ENCODE measurements at places on chromosomes 1 and 21.

DNA sequence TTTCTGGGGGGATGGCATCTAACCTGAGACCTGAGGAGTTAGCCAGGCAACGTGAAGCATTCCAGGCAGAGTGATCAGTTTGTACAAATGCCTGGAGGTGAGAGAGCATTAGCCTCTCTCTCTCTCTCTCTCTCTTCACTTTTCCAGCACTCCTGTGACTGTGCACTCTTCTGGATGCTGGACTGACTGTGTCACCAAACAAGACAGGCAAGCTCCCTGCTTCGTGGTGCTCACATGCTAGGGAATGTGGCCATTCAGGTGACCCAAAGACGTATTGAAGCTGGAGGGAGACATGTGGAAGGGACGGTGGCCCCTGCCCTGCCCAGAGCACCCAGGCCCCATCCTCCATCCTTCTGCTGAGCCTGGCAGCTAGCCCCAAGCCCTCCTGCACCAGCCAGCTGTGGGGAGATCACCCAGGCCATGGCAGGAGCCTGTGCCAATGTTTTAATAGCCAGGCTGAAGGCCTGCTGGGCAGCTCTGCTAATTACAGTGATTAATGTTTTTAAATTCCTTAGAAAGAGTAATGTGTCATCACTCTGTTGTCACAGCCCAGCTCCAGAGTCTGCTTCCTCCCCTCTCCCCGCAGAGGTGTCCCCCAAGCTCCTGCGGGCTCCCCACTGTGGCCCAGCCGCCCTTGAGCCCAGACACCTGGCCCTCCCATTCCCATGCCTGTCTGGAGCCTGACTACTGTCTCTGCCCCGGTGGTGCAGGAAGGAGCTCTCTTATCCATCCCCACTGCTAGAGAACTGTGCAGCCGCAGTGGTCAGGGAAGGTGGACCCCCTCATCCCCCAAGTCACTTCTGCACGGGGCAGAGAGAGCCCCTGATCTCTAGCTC is 48.9 kb downstream of the UBIAD1 start:
- DNase-seq, result no peak

DNA sequence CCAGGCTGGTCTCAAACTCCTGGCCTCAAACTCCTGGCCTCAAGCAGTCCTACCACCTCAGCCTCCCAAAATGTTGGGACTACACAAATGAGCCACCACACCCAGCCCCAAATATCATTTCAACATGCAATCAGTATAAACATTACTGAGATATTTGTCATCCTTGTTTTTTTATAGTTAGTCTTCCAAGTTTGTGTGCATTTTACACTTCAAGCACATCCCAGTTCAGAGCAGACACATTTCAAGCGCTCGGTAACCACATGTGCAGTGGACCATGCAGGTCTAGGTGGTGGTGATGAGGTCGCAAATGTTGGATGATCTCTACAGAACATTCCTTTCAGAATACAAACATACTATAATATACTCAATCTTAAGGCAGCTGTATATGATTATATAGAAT is 23.8 kb upstream of the APP start:
- DNase-seq, result no peak

DNA sequence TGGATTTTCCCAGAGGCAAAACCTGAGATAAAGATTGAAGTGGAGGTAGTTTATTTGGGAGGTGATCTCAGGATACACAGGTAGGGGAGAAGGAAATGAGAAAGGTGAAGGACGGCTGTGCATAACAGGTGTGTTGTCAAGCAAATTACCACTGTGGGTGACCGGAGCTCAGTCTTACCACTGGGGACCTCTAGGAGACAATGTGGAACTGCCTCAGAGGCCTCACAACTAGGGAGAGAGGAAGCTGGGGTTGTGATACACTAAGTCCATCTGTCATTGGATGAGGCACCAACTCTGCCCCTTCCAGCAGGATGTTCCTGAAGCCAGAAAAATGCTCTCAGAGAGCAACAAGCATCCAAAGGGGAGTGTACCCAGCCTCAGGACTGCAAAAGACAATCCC is 32.6 kb downstream of the GRIK3 start:
- no peak for DNase-seq

DNA sequence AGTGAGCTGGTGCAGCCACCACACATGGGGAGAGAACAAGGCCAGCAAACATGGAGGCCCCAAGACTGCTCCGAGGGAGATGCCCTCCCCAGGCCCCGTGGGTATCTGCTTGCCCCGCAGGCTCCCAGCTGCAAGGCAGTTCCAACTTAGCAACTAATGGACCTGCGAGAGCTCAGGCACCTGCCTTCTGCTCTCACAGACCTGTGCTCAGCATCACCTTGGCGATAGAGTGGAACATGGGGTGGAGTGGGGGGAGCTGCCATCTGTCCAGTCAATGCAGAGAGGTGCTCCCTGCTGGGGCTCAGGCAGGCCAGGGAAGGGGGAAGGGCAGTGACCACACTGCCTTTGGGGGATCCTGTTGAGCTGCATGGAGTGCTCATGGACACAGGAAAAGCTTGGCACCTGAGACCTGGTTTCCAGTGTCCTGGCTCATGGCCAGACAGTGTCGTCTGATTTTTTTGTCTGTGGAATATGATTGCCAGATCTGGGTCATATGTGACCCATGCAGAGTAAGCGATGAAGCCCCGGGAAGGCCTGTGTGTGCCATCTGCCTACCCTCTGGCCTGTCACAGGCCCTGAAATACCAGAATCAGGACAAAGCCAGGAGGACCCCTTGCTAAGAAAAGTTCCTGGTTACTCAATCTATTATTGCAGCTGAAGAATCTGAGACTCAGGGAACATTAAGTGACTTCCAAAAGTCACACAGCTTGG is 39.9 kb upstream of the TENT5C start:
- DNase-seq, result no peak

- no peak for DNase-seq
Observed at GRCh38 chr1:163035446-163036249, 33.5 kb upstream of the RGS4 start.

- DNase-seq, result no peak
Observed at GRCh38 chr1:48684381-48684780, 92.3 kb downstream of the BEND5 start.

- no peak for DNase-seq
Observed at GRCh38 chr21:39529026-39529425, 77.3 kb downstream of the SH3BGR start.

DNA sequence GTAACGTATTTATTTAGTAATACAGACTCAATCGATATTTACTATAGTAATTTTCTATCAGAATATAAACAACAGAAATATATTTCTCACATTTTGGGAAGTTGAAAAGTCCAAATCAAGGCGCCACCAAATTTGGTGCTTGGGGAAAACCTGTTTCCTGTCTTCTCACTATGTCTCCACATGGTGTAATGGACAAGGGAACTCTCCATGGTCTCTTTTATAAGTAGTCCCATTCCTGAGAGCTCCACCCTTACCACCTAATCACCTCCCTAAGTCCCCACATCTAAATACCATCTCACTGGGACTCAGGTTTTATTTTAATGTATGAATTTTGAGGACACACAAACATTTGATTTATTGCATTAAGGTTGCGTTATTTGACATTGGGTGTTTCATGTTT is 848.0 kb downstream of the LTN1 start:
- no peak for DNase-seq

- DNase-seq, result no peak
Observed at GRCh38 chr1:151944126-151944856, 35.0 kb upstream of the THEM4 start.

- DNase-seq, result no peak
Observed at GRCh38 chr1:36007741-36008140, 76.2 kb upstream of the TEKT2 start.

GRCh38 chr1:94629259-94630181 is 88.0 kb upstream of the F3 start:
- no peak for DNase-seq

DNA sequence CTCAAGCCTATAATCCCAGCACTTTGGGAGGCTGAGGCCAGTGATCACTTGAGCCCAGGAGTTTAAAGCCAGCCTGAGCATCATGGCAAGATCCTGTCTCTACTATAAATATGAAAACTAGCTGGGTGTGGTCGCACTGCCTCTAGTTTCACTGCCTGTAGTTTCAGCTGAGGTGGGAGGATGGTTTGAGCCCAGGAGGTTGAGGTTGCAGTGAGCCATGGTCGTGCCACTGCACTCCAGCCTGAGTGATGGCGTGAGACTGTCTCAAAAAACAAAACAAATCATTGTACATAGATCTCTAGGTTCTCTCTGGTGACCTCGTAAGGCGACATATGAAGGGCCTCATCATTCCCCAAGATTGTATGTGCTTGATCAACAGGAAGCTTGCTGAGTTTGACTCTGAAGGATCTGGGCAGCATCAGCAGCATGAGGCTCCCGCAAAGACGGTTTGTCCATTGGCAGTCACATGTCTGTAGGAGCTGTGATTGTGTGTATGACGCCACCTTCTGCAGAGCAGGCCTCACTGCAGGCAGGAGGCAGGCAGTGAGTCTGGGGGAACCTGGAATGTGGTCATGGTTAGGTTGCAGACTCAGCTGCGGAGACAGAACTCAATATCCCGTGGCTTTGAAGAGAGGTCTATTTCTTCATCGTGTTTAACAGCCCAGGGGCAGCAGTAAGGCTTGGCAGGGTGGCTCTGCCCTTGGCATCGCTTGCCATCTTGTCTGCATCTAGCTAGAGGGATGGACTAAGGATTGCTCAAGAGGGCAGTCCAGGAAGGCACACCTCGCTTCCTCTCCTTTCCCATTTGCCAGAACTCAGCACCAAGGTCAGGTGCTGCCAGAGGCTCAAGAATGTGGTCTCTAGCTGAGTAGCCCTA is 14.0 kb downstream of the ATP5PO start:
- peak; percentile 54 for DNase-seq

DNA sequence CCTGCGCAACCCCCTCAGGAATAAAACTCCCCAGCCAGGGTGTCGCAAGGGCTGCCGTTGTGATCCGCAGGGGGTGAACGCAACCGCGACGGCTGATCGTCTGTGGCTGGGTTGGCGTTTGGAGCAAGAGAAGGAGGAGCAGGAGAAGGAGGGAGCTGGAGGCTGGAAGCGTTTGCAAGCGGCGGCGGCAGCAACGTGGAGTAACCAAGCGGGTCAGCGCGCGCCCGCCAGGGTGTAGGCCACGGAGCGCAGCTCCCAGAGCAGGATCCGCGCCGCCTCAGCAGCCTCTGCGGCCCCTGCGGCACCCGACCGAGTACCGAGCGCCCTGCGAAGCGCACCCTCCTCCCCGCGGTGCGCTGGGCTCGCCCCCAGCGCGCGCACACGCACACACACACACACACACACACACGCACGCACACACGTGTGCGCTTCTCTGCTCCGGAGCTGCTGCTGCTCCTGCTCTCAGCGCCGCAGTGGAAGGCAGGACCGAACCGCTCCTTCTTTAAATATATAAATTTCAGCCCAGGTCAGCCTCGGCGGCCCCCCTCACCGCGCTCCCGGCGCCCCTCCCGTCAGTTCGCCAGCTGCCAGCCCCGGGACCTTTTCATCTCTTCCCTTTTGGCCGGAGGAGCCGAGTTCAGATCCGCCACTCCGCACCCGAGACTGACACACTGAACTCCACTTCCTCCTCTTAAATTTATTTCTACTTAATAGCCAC is 696 bp downstream of the TGFB2 start:
- DNase-seq, result no peak

- DNase-seq, result peak; percentile 24
Observed at GRCh38 chr21:45542242-45542666, at the start of gene SLC19A1. Gene SLC19A1, minus strand, starts transcription at chr21:45542440. Its CDS starts 4,481 bp downstream, at chr21:45537959.

GRCh38 chr1:154864189-154864975 is 5.7 kb downstream of the KCNN3 start:
- no peak for DNase-seq

DNA sequence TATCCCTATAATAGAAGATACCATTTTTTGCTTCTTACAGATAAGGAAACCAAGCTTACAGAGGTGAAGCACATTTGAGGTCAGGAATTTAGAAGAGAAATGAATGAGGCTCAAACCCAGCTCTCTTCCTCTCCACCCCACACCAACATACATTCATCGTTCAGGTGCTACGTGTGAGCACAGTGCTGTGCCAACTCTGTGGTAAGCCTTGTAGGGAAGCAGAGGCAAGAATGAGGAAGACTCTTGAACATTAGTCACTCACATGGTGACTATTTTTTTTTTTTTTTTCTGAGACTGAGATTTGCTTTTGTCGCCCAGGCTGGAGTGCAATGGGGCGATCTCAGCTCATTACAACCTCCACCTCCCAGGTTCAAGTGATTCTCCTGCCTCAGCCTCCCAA is 314.0 kb downstream of the NTNG1 start:
- no peak for DNase-seq

- no peak for DNase-seq
Observed at GRCh38 chr1:107534632-107535031, 393.8 kb downstream of the NTNG1 start.

DNA sequence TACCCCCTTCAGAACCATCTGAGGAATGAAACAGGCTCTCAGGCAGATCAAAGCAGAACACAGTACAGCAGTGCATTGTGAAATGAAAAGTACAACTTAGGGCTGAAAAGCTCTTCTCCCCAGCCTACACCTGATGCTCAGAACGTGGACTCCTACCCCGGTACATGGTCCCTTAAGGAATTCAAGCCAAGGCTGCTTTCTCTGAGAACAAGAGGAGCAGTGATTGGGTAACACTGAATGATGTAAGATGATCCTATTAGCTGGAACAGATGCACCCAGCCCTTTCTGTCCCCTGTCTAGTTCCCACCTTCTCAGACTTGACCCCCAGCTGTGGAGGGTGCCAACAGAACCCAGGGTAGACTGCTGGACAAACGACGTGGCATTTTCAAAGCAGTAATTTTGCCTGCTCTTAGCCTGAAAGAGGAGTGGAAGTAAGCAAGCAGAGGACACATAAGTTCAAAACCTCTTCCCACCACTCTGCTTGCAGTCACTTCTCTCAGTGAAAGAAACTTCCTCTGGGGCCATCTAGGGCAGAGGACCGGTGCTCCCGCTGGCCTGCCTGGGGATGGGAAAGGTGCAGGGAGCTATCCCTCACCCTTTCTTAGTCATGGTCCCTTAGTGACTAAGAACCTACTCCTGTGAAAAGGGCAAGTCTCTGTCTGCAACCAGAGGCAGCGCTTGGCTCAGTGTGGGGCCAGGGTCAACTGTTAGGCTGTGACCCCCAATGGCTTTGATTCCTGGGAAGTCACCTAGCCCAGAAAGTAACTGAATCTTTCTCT is 72.7 kb downstream of the TRABD2B start:
- DNase-seq, result no peak

GRCh38 chr1:41440321-41441085 is 44.0 kb downstream of the EDN2 start:
- no peak for DNase-seq

DNA sequence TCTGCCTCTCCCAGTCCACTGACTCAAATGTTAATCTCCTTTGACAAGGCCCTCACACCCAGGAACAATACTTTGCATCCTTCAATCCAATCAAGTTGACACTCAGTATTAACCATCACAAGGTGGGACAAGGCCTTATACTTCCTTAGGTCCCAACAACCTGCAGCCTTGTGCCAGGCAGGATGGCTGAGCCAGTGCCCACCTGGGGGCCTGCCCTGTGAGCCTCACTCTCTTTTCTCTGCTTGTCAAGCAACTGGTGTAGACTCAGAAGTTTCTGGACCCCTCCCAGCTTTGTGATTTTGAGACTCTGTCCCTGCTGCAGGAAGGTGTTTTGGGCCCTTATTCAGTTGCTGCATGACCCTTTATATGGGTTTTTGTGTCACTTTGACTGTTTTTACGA is 310.0 kb upstream of the C1orf174 start:
- no peak for DNase-seq

Data from fibroblast of the conjunctiva (primary cell).